Activated T-cell treated with anti-CD3 and anti-CD28 coated beads, Interleukin-2, amount 50 U/mL, for 48 hours (primary cell): ENCODE measurements at places on chromosomes 5 and 9.
A peak's percentile ranks its signal among the peaks of the same experiment; 100 is the strongest.

DNA sequence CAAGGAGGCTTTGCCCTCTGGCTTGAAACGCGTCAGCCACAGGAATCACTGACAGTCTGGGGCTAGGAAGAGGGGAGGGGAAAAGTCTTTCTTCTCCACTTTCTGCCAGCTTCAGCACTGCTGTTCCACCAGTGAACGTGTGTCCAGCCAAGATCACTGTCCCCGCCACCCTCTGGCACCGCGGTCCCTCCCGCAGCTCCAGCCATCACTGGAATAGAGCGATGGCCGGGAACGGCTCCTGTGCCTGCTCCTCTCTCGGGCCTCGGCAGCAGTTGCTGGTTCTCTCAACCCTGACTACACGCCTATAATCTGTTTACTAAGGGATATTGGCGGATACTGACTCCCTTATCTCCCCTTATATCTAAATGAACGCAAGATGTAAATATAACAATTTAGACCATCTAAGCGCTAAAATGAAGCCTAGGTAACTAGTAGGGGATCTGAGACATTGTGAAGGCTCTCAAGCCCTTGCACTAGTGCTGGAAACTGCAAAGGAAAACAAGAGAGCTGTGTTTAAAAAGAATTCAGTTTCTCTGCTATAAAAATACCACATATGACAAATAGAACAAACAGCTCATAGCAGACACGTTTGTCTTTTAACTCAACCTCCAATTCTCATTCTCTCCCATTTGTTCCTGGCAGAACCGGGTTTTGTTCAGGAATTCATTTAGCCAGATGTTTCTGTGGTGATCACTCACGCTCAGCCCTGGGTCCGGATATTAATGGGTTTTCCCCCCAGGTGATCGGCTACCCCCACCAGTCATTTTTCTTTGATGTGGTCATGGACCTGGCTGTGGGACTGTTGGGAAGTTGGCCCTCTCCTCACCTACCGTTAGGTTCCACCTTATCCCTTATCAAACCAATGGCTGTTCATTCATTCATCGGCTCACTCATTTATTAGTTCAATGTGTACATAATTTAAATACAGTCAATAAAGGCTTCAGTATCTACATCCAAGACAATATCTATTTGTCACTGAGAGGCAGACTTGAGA, 149.8 kb downstream of the MED10 start:
- DNase-seq: no peak

DNA sequence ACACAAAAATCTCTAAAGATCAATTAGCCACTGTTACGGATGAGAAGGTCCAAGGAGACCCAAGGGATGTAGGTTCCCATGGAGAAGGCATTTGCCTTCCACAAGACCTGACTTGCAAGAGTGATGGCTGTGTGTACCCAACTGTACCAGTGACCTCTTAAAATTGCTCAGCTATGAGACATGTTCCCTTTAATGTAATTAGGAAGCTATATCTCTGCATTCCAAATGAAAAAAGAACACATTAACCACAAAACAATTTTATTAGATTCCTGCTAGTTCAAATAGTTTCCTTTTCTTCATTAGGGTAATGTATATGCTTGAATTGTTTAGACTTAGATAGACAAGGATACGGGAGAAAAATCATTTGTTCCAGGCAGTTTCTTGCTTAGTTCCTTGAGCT, 3.3 kb downstream of the OR2Y1 start:
- no peak for DNase-seq

GRCh38 chr9:98796364-98797101, at the start of gene ANKS6:
Gene ANKS6, minus strand, starts transcription at chr9:98796555. Its CDS starts 64 bp downstream, at chr9:98796491.
- DNase-seq: peak; percentile 89

- DNase-seq: no peak
Observed at GRCh38 chr9:124869466-124869985, 7.6 kb downstream of the ARPC5L start.

- no peak for DNase-seq
Observed at GRCh38 chr5:168800701-168801100, 221.5 kb upstream of the PANK3 start.

DNA sequence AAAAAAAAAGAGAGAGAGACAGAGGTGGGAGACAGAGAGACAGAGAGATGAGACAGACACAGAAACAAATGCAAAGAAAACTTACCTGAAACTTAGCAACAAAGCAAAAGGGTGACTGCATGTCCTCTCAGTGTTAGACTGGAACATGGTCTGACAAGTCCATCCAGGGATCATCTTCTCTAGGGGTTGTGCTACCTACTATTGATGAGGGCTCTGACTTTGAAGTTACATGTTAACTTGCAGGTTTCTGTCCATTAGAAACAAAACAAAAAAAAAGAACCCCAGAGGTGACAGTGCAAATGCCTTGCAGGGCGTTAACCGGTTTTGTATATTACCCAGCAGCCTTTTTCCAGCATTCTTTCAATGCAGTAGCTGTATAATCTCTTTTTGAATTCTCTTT, 13.6 kb upstream of the SPARC start:
- DNase-seq: no peak

- DNase-seq: peak; percentile 76
Observed at GRCh38 chr5:6712142-6712576, 1.1 kb upstream of the TENT4A start.

DNA sequence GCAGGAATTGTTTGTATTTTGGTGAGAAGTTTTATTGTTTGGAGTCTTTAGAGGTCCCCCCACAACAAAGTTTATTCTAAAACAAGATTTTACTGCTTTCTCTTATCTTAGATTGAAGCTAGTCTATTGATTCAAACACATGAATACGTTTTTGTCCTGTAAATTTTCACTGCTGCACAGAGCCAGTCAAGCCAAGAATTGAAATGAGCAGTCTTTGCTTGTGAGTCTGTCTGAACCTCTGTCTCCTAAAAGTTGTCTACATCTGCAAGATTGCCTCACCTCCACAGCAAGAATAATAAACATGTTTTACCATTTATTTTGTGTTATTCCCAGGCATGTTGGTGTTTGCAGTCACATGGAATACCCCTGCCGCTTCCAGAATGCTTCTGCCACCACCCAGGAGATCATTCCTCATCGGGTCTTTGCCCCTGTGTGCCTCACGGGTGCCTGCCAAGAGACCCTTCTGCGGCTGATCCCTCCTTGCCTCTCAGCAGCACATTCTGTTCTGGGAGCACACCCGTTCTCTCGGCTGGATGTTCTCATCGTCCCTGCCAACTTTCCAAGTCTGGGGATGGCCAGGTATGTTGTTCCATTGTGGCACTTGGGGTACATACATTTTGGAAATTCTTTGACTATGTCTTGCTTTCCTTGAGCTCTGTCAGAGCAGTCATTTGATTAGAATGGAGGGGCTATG, 74.1 kb downstream of the AOPEP start:
- DNase-seq: no peak

GRCh38 chr5:124872086-124872485, 125.6 kb upstream of the ZNF608 start:
- DNase-seq: no peak

DNA sequence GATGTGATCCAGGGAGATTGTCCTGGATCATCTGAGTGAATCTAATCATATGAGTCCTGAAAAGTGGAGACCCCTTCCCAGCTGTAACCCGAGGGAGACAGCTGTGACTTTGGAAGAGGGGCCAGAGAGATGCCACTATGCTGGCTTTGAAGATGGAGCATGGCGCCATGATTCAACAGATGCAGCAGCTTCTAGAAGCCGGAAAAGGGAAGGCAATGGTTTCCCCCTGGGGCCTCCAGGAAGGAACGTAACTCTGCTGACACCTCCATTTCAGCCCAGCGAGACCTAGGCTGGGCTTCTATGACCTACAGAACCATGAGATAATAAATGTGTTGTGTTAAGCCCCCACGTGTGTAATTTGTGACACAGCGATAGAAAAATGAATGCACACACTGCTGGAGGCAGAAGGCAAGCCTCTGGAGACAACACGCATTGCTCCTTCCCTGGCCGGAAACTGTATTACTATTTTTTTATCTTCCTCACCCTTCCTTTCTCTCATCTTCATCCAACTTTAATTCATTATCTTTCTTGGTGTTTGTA, 16.6 kb upstream of the SARDH start:
- DNase-seq: no peak

DNA sequence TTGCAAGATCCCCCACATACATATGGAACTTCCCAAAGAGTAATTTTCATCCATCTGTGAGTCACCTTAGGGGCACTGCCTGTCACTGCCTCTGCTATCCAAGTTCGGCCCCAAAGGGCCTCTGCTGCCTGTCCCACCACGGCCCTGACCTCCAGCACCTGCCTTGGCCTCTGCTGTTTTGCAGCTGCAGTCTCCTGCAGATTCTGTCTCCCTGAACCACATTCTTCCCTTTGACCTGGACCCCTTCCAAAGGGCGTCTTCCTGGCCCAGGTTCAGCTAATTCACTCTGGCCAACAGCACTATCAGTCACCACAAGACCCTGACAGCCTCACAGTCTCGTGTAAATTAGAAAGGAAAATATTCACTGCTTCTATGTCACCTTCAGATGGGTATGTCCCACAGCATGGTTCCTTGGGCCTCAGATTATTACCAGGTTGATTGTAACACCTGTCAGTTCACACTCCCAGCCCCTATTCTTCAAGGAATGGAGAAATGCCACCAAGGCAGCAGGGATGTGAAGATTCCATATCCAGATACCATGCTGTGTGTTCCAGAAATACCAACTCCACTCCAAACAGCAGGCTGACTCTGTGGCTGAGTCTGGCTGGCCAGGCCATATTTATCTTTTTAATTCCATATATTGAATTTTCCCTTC, 479.3 kb downstream of the ARHGEF28 start:
- no peak for DNase-seq

- DNase-seq: no peak
Observed at GRCh38 chr9:374736-375135, 160.1 kb downstream of the DOCK8 start.

DNA sequence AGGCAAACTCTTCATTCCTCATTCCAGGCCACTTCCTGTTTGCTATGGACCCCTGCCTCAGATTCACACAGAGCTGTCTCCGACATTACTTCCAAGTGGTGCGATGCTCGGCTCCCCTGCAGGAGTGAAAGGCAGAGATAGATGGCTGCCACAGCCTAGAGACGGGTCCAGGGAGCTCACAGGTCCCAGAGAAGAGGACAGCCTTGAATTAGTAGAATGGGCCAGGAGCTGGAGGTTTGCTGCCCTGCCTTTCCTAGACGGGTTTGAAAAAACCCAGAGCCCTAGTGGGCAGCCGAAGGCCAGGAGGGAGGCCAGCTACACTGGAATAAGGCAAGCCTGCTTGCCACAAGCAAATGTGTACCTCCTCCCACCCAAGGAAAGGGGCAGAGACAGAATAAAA, 1.8 kb downstream of the ANKRD34B start:
- DNase-seq: no peak

GRCh38 chr5:82334085-82334692, 56.0 kb upstream of the RPS23 start:
- DNase-seq: no peak

DNA sequence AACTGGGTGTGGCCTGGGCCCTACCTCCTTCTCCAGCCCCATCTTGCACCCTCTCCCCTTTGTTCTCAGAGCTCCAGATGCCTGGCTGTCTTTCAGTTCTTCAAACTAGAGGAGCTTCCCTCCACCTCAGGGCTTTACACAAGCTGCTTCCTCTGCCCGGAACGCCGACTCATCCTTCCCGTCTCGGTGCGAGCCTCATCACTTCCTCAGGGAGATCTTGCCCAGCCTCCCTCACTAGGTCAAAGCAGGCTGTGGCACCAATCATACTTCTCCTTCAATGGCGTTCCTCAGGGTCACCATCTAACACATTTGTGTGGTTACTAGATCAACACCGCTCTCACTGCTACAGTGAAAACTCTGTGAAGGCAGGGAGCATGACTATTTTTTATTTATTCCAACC, 56.2 kb upstream of the ZSWIM6 start:
- DNase-seq: peak; percentile 47

GRCh38 chr5:107764282-107764681, 93.5 kb upstream of the EFNA5 start:
- no peak for DNase-seq

DNA sequence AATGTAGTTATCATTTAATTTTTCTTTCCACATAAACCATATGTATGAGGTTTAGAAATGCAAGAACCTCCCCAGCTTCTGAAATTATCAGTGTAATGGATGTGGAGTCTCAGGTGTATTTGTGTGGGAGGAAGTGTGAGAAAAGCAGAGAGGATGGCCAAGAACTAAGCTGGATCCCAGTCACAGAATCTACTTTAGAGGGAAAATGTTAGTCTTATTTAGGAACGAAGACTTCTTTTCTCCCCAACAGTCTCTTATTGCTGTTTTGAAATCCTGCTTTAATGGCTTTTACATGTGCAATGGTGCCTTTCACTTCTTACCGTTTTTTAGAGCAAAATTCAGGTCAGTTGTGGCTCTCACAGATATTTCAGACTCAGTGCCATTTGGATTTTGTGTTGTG, 3.0 kb downstream of the EQTN start:
- no peak for DNase-seq

GRCh38 chr9:136808075-136808805, 492 bp downstream of the RABL6 start:
- peak; percentile 64 for DNase-seq

GRCh38 chr9:88092797-88093331, 45.4 kb downstream of the SPATA31C2 start:
- no peak for DNase-seq

- no peak for DNase-seq
Observed at GRCh38 chr9:99605016-99605743, 216.5 kb upstream of the NR4A3 start.

DNA sequence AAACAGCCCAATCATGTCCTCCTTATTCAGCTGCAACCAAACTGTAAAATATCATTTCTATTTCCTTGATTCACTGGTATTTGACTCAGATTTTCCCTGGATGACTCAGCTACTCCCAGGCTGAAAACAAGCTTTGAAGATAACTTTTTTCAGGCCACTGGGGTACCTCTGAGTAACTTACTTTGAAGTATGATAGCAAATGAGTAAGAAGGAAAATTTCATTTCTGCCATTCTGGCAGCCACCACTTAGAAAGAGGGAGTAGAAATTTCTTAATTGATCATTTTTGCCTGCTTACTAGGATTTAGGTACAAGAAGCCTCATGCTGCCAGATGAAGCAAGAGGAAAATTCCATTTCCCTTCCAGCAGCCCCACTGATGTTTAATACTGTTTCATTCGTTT, 247.4 kb downstream of the PRELID2 start:
- DNase-seq: no peak

DNA sequence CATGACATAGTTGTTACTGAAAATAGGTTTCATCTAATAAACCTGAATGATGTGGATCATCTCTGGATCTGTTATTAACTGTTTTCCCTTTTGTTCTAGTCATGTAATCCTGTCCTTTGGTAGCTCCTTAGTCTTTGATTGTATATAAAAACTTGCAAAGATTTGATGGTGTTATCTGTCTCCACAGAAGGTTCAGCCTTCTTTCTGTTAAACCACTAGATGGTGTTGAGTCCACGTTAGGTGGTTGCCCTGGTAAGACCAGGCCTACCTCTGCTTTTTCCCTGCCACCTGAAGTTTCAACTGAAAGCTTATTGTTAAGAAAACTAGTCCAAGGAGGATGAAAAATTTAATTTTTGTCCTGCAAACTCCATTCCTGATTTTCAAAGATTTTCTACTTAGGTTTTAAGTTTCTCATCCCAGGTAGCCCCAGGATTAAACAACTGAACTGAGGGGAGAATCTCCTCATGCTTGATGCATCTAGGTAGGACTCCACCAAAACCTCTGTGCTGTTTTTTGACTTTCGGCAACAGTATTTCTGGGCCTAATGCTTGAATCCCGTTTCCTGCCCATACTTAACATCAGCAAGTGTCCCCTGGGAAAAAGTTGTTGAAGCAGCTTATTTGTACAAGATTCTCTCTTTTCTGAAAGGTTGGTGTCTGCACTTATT, 68.5 kb downstream of the RICTOR start:
- no peak for DNase-seq

GRCh38 chr5:2587189-2588031, 164.1 kb downstream of the IRX2 start:
- no peak for DNase-seq

GRCh38 chr9:92534674-92535073, 1.1 kb downstream of the ECM2 start:
- DNase-seq: no peak
